ENCODE measurements at places on chromosomes 3 and 15.

- DNase-seq = no peak
Measured at GRCh38 chr3:24678421-24678865, 183.8 kb upstream of the THRB start.

DNA sequence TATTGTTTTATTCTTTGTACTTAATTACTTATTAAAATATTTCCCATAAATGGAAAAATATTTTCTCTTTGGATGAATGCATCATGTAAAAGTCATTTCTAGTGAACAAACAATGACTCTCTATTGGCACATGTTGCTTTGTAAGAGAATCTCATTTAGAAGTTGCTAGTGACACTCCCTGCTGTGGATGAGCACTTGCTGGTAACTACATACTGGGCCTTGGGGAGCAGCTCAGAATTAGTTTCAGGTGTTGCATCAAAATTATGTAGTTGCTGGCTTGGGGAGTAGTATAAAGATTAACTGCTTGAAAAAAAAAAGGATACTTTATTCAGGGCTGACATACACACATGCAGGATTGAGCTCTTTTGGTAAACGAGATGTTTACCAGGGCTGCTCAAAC, 80.3 kb upstream of the KCNAB1 start:
- no peak for DNase-seq

GRCh38 chr15:61151791-61152190, 77.3 kb downstream of the RORA start:
- no peak for DNase-seq

- no peak for DNase-seq
Measured at GRCh38 chr3:171018156-171018935, 8.2 kb downstream of the SLC2A2 start.

- DNase-seq = no peak
Measured at GRCh38 chr15:69723404-69724096, 270.9 kb downstream of the RPLP1 start.

GRCh38 chr3:151931171-151931570, 57.7 kb downstream of the SUCNR1 start:
- no peak for DNase-seq

DNA sequence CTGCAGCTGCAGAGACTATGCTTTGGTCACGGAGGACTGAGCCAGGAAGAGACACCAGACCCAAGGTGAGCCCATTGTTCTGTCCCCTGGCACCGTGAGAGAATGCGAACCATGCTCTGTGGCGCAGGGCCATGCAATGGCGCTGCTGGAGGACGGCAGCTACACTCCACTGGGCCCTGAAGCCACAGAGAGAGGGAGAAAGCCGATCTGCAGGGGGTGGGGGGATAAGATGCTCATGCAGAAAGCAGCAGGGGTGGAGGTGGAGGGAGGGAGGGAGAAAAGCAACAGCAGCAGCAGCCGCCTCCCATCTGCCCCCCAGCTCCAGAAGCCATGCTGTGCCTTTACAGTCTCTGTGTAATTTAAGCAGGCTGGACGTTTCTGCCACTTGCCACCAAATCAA, 5.3 kb downstream of the BDH1 start:
- no peak for DNase-seq

GRCh38 chr3:139302084-139302800, 41.6 kb upstream of the MRPS22 start:
- no peak for DNase-seq

GRCh38 chr3:53675022-53675697, 171.1 kb downstream of the CHDH start:
- DNase-seq = no peak
